ENCODE measurements at places on chromosomes 2 and 18.

DNA sequence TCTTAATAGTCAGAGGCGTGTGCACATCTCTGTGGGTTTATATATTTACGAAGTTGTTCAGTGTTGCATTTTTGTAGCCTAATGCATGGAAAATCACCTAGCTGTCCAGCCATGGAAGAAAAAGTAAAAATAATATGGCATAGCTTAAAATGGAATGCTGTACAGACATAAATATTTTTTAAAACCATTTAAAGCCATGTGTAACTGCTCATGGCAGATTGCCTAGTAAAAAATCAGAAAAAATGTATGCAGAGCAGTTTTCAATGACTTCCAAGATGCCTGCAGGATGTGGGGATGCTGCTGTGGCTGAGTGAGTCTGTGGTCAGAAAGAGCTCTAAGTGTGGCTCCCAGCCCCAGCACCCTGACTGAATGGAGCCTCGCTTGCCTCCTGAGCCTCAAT is 64.8 kb upstream of the ALKAL2 start:
- H3K4me3 ChIP-seq: no peak overlapping the region
- H3K27me3 ChIP-seq: no peaks in the 10 kb centered on the region
- H3K27ac ChIP-seq: no peak overlapping the region
- H3K36me3 ChIP-seq: no peaks in the 10 kb centered on the region

DNA sequence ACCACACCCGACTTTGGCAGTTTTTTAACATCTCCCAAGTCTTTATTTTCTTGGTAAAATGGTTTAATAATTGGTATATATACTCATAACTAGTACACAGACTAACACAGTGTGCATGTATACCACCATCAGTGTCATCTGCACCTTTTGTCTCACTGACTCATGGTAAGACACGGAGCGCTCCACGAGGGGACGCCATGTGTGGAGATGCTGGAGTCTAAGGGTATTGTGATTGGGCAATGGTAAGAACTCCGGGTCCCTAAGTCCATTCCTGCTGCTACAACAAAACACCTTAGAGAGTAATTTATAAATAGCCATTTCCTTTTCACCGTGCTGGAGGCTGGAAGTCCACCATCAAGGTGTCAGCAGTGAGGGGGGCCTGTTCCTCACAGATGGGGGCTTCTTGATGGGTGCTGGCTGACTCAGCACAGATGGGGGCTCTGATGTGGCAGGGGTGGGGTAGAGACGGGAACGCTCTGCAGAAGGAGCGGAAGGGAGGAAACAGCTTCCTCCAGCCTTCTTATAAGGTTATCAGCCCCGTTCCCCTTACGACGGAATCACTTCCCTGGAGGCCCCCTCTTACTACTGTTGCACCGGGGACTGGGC is 42.0 kb upstream of the EDAR start:
- H3K4me1 ChIP-seq: peaks cover 6% of the 10 kb centered on the region
- peaks cover 16% of the 10 kb centered on the region for H3K27me3 ChIP-seq
- peak overlapping the region; percentile 71 for H3K27ac ChIP-seq
- no peak for DNase-seq
- H3K4me3 ChIP-seq: peak overlapping the region; percentile 47

GRCh38 chr2:12884713-12885282 is 168.1 kb downstream of the TRIB2 start:
- H3K4me3 ChIP-seq: no peak overlapping the region
- DNase-seq: peak; percentile 29
- H3K36me3 ChIP-seq: no peaks in the 10 kb centered on the region

- no peak overlapping the region for H3K4me3 ChIP-seq
- H3K4me1 ChIP-seq: peaks cover 2% of the 10 kb centered on the region
- no peak for DNase-seq
- no peaks in the 10 kb centered on the region for H3K27me3 ChIP-seq
- no peak overlapping the region for H3K27ac ChIP-seq
Observed at GRCh38 chr2:85151026-85151425, 17.8 kb downstream of the TCF7L1 start.

DNA sequence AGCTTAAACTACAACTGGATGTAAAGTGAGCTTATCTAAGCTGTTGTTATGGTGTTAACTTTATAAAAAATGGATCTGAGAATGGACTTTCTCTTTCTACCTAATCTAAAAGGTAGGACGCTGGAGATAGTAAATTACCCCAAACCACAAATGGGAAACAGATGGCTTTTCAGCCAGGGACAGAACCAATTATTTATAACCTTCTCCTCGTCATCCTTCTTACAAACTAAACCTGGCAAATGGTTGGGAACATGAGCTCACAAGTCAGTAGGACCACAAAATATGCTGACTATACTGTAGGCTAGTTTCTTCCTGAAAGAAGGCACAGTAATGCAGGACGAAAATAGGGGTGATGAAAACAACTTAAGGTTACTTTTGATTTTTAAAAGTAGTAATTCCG is 32.7 kb upstream of the ZDBF2 start:
- H3K27ac ChIP-seq: no peak overlapping the region
- H3K4me3 ChIP-seq: no peak overlapping the region
- H3K36me3 ChIP-seq: no peaks in the 10 kb centered on the region
- no peak for DNase-seq
- H3K4me1 ChIP-seq: no peaks in the 10 kb centered on the region

DNA sequence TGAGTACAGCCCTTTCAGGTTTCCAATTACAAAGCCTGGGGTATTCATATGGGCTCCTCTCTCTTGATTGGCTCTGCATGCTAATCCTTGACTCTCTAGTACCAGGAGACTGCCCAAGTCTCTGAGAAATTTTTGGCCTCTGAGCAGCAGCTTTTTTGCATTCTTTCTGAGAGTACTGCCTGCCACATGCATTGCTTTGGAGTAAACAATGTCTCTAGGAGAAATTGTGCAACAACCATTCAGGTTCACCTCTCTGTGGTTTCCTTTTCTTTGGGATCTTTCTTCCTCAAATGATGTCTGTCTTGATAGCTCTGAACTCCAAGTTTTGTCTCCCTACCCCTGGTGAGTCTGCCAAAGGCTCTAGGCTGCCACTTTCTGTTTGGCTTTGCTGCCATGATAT is 115.8 kb upstream of the SETBP1 start:
- no peaks in the 10 kb centered on the region for H3K36me3 ChIP-seq
- no peaks in the 10 kb centered on the region for H3K27me3 ChIP-seq
- no peak overlapping the region for H3K4me3 ChIP-seq
- no peaks in the 10 kb centered on the region for H3K4me1 ChIP-seq
- H3K27ac ChIP-seq: no peak overlapping the region

- no peak overlapping the region for H3K4me3 ChIP-seq
- no peaks in the 10 kb centered on the region for H3K36me3 ChIP-seq
- no peaks in the 10 kb centered on the region for H3K27me3 ChIP-seq
- H3K27ac ChIP-seq: no peak overlapping the region
- no peaks in the 10 kb centered on the region for H3K4me1 ChIP-seq
Observed at GRCh38 chr2:68009526-68009925, 53.3 kb downstream of the C1D start.

DNA sequence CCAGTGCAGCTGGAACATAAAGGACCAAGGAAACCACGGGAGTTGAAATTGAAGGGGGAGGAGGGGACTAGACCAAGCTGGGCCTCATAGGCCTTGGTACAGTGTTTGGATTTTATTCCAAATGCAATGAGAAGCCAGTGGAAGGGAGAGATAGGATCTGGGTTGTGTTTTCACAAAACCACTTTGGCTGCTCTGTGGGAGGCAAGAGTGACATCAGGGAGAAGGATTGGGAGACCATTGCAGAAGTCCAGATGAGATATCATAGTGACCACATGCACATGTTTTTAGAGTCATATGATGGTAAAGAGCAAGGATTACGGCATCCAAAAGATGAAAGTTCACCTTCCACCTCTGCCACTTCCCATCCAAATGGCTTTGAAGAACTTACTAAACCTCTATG is 210.2 kb downstream of the PAX3 start:
- H3K4me3 ChIP-seq: no peak overlapping the region
- no peaks in the 10 kb centered on the region for H3K4me1 ChIP-seq
- no peak for DNase-seq
- no peaks in the 10 kb centered on the region for H3K36me3 ChIP-seq
- H3K27me3 ChIP-seq: no peaks in the 10 kb centered on the region
- H3K27ac ChIP-seq: no peak overlapping the region

- no peaks in the 10 kb centered on the region for H3K36me3 ChIP-seq
- H3K27me3 ChIP-seq: no peaks in the 10 kb centered on the region
- no peak for DNase-seq
- no peak overlapping the region for H3K4me3 ChIP-seq
Observed at GRCh38 chr2:227267410-227268115, 57.5 kb upstream of the MFF start.

DNA sequence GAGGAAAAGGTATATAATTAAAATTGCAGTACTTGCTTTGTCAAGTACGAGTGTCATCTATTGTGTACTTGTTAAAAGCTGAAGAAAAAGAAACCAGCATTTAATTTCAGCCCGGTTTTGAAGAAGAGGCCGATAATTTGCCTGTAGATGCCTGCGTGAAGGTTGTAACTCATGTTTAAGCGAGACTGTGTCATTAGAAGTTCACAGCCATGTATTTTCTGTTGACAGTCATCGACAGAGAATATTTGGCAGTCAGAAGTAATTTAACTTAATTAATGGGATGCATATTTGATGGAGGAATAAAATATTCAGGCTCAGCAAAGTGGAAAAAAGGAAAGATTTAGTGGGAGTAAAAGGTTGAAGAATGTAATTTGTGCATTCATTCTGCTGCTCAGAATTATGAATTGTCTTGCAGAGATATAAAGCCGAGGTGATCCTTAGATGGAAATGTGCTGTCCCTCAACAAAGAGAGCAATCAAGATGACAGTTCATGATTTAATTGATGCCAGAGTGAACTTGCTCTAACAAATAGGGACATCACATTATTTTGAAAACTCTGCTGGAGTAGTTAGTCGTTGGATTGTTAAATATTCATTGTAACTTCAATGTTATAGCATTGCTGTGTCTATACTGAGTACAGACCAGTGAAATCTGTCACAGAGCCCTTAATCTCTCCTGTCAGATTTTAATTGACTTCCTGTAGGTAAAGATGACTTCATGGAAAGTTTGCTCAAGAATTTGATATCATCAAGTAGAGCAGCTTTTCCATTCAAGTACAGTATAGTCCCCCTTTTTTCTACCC is 53.9 kb downstream of the ZNF407 start:
- H3K27me3 ChIP-seq: no peaks in the 10 kb centered on the region
- no peak overlapping the region for H3K27ac ChIP-seq
- H3K4me1 ChIP-seq: no peaks in the 10 kb centered on the region
- DNase-seq: no peak

DNA sequence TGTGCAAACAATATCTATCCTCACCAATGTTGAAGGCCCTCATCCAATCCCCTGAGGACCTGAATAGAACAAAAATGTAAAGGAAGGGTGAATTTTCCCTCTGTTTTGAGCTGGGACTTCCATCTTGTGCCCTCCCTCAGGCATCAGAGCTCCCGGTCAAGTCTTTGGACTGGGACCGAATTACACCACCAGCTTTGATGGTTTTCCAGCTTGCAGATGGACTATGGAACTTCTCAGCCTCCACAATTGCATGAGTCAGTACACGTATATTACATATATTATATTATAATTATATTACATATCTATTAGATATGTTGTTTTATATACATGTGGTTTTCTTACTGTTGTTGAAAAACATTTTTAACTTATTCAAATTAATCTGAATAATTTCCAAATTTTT is 496.4 kb downstream of the CMPK2 start:
- H3K4me3 ChIP-seq: no peak overlapping the region
- no peaks in the 10 kb centered on the region for H3K27me3 ChIP-seq
- no peak overlapping the region for H3K27ac ChIP-seq
- no peaks in the 10 kb centered on the region for H3K4me1 ChIP-seq
- no peaks in the 10 kb centered on the region for H3K36me3 ChIP-seq
- DNase-seq: no peak

DNA sequence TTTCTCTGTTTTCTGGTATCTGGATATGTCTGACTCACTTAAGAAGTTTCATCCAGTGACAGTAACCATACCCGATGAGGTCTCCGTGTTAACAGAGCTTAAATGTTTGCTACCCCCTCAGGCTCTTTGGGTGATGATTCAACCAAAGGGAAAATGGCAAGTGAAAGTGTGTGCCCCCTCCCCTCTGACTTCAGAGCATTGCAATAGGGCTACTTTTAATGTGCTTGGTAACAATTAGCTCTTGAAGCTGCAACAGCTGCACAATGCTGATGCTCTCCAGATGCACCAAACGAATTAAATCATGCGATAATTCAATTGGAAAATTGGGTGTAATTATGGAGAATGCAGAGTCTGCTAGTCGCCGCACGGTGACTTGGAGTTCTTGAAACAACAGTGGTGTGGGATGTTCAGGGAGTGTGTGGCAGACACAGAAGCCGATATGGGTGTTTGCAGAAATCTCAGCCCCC is 270.7 kb downstream of the ALK start:
- no peak overlapping the region for H3K27ac ChIP-seq
- no peak overlapping the region for H3K4me3 ChIP-seq
- H3K27me3 ChIP-seq: no peaks in the 10 kb centered on the region
- no peak for DNase-seq
- no peaks in the 10 kb centered on the region for H3K36me3 ChIP-seq

DNA sequence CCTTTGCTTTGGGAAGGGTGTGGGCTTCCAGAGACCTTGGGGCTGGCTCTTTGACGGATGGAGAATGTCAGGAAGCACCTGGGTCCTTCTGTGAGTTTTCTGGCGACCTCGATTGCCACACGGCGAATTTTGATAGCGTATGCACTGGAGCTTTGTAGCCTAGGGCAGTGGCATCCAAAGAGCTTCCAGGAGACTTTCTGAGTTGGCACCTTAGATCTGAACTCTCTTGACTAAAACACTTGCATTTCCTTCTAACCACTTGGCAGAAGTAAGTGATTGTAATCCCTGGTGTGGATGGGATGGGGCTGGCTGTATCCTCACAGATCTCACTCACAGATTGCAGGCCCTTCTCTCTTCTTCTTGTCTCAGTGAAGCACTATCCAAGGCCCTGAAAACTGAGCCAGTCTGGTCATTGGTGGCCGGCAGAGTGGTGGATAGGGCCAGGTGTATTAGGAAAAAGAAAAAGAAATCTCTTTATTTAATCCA is 7.8 kb downstream of the RNF144A start:
- H3K4me3 ChIP-seq: no peak overlapping the region
- no peaks in the 10 kb centered on the region for H3K27me3 ChIP-seq
- peaks cover 8% of the 10 kb centered on the region for H3K4me1 ChIP-seq
- DNase-seq: no peak
- no peaks in the 10 kb centered on the region for H3K36me3 ChIP-seq

GRCh38 chr18:23578891-23579653 is 7.2 kb downstream of the NPC1 start:
- no peak overlapping the region for H3K4me3 ChIP-seq
- peaks cover 20% of the 10 kb centered on the region for H3K36me3 ChIP-seq
- peaks cover 37% of the 10 kb centered on the region for H3K4me1 ChIP-seq
- H3K27me3 ChIP-seq: no peaks in the 10 kb centered on the region
- no peak for DNase-seq

DNA sequence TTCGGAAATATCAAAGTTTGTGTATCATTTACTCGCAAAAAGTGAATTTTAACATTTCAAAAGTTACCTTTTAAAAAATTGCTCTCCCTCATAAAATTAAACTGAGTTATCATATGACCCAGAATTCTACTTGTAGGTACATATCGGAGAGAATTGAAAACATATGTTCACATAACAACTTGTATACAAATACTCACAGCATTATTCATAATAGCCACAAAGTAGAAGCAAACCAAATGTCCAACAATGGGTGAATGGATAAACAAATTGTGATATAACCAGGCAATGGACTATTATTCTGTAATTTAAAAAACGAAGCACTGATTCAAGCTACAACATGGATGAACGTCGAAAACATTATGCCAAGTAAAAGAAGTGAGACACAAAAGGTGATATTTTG is 412.0 kb upstream of the TCF4 start:
- H3K27ac ChIP-seq: no peak overlapping the region
- no peak overlapping the region for H3K4me3 ChIP-seq
- H3K36me3 ChIP-seq: no peaks in the 10 kb centered on the region
- no peak for DNase-seq
